HAP-1 (cell line): ENCODE measurements at places on chromosomes 3 and 15.

DNA sequence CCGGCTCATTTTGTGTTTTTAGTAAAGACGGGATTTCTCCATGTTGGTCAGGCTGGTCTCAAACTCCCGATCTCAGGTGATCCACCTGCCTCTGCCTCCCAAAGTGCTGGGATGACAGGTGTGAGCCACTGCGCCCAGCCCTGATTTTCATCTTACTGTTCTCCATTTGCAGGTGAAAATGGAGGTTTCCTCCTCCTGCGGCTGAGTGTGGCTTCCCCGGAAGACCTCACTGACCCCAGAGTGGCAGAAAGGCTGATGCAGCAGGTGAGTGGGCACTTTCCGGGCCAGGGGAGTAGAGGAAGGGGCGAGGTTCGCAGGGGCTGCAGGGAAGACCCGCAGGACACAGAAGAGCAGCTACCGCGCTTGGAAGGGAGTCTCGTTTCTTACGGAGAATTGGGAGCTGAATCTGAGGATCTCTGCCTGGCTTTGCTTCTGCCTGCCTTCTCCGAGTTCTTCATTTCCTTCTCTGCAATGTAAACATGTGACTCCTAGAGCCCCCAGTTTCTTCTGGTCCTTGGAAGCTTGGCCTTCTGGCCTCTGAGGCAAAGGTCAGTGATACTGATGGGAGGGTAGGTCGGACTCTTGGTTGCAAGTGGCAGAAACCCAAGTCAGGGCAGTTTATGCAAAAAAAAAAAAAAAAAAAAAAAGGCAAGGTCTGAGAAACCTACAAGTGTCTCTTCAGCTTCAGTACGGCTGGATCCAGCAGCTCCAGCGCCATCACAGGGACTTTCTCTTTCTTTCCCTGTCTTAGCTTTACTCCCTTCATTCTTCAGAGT lies 8.9 kb downstream of the MUC20 start:
- no peak for DNase-seq

- DNase-seq, result no peak
Measured at GRCh38 chr3:85495602-85496001, 536.8 kb downstream of the CADM2 start.

GRCh38 chr3:51975852-51976549 lies 1.1 kb downstream of the ABHD14A start:
- no peak for DNase-seq

DNA sequence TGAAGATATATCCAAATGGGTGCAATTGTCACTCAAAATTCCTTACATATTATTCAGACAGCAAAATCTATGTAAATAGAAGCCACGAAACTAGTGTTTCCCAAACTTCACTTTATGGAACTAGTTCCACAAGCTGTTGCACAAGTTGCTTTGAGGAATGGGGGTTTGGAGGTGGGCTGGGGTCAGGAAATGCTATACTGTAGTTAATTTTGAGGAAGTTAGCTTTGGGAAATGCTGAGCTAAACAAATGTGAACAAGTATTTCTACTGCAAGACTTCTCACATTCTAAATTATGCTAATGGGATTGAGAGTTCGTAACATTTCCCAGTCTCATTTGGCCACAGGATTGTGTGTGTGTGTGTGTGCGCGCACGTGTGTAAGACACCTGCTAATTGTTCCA lies 28.7 kb upstream of the SAMMSON start:
- no peak for DNase-seq

DNA sequence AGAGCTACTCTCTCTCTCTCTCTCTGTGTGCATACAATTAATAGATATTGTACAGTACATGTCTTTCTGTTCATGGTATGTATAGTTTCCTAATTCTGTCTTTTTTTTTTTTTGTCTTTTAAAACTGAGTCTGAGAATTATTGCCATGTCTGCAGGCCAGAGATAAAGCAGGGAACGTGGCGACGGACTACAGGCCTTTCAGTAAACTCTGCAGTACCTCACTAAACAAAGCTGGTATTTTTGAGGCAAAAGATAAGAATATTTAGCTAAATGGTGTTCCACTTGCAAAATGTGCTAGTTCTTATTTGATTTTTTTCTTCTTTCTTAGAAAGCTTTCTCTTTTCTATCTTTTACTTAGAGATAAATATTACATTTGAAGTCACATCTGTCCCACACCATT lies 44.0 kb upstream of the EHHADH start:
- no peak for DNase-seq

- DNase-seq, result no peak
Measured at GRCh38 chr3:124745756-124746155, 15.5 kb downstream of the UMPS start.
